NCI-H1436 (cell line): ENCODE measurements at places on chromosomes 3 and 15.

DNA sequence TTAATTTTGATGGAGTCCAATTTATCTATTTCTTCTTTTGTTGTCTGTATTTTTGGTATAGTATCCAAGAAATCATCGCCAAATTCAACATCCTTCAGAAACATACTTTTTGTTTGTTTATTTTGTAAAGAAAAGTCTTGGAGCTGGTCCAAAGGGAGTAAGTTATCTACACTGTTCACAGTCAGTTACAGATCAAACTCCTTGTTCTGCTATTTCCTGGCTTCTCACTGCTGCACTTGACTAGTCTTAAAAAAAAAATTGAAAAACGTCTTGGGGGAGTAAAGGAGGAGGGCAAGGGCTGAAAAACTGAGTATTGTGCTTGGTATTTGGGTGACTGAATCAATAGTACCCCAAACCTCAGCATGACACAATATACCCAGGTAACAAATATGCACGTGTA, 105.6 kb downstream of the NFKBIZ start:
- DNase-seq, result no peak

DNA sequence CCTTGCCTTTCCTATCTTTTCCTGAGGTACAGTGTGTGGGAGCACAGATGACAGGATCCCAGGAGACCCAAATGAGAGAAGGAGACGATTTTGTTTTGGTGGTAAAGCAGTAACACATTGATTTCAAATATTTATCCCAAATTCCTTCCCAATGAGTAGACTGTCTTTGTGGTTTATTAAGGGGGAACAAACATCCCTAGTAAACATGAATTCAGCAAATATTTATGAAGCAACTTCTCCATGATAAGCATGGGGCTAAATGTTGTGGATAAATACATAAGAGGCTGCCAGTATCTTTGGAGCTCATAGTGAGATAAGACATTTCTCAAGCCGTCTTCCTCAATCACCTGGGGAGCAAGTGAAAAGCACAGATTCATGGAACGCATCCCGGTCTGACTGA, 460.8 kb upstream of the CFAP20DC start:
- DNase-seq, result no peak

GRCh38 chr3:145678401-145678800, 482.6 kb downstream of the PLOD2 start:
- DNase-seq, result no peak

DNA sequence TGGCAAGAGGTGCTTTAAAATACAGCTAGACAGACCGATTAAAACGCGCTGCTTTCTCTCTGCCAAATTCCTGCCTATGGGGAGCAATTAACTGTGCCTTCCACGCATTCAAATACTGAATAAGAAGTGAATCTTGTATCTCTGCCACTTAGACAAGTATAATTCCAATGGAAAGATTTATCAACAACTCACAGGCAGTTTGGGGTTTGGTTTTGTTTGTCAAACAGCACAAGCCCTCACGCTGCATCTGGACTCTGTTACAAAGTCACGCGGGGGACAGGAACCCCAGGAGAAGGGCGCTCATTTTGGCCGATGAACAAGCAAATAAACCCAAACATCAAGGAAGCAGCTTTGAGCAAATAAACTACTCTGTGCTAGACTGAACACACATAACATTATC, 61.8 kb upstream of the TMCO5A start:
- no peak for DNase-seq

GRCh38 chr15:43877371-43877770, 50.6 kb downstream of the WDR76 start:
- no peak for DNase-seq
